ENCODE measurements at places on chromosomes 1 and 21.

DNA sequence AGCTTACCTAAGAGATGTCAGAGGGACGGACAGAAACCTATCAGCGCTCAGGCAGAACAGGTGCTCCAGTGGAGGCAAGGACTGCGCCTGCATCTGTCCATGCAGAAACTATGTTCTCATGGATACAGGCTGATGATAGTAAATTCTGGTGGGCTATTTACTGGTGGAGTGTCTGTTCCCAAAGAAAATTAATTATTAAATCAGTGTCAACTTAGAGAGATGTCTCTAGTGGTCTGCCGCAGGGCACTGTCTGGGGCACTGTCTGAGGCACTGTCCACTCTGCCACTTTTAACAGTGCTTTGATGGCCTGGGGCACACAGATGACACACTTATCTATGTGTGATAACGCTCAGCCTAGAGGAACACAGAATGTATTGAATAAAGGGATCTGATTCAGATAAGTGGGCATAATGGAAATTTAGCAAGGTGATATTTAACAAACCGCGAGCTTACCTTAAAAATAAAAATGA lies 148.1 kb downstream of the RGS7 start:
- DNase-seq, result no peak

DNA sequence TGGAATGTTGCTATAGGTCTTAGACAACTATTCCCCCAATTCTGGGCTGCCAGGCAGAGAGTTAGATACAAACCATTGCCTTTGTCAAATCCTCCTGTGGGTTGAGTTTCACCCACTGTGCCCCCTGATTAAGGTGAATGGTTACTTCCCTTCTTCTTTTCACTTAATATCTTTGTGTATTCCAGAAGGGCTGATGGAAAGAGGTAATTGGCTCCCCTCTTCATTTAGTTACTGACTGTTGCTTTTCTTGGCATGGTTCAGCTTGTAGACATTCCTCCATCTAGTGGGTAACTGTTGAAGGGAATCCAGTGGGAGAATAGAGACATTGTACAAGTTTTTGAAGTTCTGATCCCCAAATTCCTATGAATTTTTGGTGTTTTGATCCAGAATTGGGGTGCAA lies 43.8 kb upstream of the MACF1 start:
- no peak for DNase-seq

DNA sequence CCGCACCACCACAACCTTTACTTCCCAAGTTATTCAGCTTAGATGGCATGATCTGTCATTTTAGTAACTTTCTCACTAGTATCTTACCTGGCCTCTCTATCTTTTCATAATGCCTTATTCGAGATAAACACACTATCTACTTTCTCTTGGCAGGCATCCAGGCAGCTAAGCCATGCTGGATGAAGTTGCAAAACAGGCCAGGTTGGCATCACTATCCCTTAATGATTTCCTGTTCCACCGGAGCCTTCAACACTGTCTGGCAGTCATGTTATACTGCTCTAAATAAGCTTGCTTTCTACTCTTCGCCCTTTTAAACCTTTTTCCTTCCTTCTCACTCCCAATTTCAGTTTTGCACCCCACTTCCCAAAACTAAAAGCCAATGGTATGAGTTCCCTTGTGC lies 12.0 kb upstream of the KCNH1 start:
- no peak for DNase-seq

DNA sequence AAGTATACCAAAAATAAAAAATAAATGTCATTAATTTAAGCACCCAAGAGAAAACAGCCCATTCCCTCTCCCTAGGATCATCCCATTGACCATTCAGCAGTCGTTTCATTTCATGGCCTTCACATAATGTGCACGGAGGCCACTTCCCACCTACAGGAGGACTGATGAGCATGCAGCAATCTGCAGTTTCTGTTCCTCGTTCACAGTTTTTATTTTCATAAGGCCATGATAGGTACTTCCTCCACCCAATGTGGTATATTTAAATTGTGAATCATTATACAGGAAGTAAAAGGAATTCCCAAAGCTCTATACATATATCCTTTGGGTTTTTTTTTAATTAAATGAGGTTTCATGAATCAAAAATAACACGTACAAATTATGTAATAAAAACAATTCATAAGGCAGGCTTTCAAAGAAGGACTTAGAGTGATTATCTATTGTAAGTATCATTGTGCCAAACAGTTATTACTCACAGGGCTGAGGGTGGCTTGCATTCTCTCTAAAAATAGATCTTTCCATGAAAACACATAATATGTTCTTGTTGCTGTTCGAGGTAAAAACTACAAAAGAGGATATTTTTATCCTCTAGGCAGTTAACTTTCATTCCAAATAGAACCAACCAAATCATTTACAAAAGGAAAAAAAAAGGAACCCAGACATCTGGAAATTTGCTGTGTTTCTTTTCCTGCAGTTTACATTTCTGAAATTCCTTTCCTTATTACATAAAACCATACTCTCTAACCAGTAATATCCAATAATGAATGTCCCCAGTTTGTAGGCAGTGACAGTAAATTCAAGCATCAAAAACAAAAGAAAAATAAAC lies 27.5 kb upstream of the SLC44A3 start:
- DNase-seq, result no peak

DNA sequence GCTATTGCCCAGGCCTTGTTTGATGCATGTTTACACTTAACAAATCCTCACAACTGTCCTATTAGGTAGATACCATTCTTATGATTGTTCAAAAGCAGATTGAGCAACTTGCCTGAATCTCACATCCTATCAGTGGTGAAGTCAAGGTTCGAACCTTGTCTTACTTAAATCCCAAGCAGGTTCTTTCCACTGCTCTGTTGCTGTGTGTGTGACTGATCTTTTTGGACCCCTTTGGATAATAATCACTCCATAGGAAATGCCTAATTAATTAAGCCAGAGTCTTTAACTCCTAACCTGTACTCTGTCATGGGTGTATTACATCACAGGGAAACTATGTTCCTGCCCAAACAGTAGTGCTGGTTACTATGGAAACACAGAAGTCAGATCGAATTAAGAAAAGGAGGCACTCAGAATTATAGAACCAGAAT lies 84.2 kb downstream of the SPATA46 start:
- DNase-seq, result no peak

DNA sequence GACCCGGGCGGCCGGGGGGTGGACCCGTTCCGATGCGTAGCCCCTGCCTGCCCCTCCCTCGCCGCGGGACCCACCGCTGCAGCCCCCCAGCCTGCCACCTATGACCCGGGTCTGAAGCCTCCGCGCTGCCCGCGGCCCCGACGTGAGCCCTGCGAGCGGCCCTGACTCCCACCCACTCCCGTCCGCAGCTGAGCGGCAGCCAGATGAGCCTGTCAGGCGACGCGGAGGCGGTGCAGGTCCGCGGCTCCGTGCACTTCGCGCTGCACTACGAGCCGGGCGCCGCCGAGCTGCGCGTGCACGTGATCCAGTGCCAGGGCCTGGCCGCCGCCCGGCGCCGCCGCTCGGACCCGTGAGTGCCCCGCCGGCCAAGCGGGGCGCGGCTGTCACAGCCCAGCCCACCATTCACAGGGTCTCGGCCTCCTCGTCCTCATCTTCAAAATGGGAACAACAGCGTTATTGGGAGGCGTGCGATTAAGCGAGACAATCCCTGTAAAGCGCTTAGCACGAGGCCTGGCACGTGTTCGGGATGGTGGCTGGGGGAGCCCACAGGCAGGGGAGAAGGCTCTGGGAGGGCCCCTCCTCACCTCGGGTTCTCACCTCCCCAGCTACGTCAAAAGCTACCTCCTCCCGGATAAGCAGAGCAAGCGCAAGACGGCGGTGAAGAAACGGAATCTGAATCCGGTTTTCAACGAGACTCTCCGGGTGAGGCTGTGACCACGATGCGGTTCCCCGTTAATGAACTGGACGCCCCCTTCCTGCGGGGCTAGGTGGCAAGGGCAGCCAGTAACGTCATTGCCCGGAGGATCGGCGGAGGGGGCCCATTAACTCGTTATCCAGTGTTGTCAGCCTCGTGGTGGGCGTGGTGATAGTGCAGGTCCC lies 8.2 kb downstream of the SYTL1 start:
- DNase-seq, result peak; percentile 85

- DNase-seq, result no peak
These were observed 28.4 kb upstream of the CEP350 start for GRCh38 chr1:179925922-179926849.

- DNase-seq, result peak; percentile 20
These were observed 16.6 kb upstream of the GSTM4 start for GRCh38 chr1:109639063-109639840.

GRCh38 chr1:217134857-217135568 lies 411.8 kb upstream of the ESRRG start:
- DNase-seq, result no peak

DNA sequence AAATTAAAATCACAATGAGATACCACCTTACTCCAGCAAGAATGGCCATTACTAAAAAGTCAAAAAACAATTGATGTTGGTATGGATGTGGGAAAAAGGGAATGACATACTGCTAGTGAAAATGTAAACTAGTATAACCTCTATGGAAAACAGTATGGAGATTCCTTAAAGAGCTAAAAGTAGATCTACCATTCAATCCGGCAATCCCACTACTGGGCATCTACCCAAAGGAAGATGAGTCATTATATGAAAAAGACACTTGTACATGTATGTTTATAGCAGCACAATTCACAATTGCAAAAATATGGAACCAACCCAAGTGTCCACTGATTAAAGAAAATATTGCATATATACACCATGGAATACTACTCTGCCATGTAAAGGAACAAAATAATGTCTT lies 37.2 kb downstream of the SUSD4 start:
- DNase-seq, result no peak

Data from posterior cingulate gyrus (tissue), 11 donors.